ENCODE measurements at places on chromosomes 3 and 15.
A peak's percentile ranks its signal among the peaks of the same experiment; 100 is the strongest.

DNA sequence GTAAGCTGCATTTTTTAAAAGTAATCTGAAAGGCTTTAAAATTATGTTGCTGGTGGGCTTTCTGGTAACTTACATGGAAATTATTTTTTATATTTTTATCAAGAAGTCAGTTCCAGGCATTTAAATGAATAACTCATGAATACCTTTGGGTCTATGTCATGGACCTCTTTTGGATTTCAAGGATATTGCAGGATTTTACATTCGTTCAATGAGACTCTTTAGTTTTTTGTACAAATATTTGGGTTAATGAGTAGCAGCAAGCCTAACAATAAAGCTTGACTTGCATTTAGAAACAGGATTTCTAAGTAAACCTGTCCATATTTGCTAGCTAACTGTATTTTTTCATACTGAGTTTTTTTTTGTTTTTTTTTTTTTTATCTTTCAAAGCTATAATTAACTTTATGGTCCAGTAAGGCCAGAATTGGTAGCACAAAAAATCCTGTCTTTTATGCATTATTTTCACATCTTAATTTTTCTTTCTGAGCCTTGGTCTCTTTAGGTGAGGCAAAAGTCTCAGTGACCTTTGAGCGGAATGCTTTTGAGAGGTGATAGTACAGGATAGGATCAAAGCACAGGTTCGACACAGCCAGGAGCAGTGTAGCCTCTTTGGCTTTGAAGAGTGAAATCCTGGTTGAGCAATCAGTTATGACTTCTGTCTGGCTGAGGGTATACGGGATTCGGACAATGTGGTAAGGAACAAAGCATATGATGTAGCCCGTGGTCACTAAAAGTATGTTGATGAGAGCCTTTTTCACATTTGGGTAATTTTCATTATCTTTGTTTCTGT is 4.8 kb downstream of the GPR171 start:
- DNase-seq, result no peak

DNA sequence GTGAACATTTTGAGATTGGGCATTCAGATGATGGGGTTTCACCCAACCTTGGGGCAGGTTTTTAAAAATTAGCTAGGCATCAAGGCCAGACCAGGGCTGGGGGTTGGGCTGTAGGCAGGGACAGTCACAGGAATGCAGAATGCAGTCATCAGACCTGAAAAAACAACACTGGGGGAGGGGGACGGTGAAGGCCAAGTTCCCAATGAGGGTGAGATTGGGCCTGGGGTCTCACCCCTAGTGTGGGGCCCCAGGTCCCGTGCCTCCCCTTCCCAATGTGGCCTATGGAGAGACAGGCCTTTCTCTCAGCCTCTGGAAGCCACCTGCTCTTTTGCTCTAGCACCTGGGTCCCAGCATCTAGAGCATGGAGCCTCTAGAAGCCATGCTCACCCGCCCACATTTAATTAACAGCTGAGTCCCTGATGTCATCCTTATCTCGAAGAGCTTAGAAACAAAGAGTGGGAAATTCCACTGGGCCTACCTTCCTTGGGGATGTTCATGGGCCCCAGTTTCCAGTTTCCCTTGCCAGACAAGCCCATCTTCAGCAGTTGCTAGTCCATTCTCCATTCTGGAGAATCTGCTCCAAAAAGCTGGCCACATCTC is 6.1 kb downstream of the RHO start:
- DNase-seq, result no peak

GRCh38 chr3:193980905-193981304 is 155.0 kb upstream of the HES1 start:
- DNase-seq, result no peak

DNA sequence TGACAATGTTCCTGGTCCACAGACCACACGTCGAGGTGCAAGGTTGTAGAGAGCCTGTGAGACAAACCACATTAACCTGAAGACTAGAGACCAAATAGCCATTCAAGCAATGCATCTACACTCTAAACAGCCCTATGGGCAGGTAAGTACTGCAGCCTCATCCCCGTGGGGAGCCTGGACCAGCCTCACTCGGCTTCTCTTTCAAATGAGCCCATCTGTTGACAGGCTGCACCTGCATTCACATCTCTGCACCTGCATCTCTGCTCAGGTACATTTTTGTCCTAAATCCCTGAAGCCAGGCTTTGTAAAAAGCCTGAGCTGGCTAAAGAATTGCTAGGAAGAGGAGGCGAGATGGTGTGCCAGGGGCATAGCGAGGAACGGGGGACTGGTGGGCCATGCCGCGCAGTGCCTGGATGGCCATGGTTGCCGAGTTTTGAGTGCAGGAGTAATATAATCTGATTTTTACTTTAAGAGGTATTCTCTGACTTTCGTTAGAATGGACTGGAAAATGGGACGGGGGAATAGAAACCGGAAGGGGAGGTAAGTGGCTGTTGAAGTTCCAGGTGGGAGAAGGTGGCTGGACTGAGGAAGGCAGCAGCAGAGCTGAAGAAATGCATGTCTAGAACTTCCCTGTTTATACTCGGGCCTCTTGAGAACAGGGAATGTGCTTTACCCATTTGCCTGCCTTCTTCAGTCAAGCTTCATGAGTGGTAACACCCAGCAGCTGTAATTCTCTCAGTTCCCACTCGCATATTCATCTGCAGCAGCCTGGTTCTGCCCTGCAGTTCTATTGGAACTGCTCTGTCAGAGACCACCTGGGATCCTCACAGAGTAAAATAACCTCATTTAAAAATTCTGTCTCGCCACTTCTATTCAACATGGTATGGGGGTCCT is 226.4 kb downstream of the OPA1 start:
- DNase-seq, result peak; percentile 25

DNA sequence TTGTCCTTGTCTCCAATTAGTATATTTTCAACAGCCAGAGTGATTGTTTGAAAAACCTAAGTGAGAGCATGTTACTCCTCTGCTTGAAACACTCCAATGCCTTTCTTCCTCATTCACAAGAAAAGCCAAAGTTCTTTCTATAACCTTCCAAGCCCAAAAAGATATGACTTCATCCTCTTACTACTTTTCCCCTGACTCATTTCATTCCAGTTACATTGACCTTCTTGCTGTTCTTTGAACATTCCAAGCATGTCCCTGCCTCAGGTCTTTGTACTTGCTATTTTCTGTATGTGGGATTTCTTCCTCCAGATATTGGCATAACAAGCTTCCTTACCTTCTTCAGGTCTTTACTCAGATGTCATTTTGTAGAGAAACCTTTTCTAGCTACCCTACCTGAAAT is 28.3 kb downstream of the EHHADH start:
- DNase-seq, result no peak

DNA sequence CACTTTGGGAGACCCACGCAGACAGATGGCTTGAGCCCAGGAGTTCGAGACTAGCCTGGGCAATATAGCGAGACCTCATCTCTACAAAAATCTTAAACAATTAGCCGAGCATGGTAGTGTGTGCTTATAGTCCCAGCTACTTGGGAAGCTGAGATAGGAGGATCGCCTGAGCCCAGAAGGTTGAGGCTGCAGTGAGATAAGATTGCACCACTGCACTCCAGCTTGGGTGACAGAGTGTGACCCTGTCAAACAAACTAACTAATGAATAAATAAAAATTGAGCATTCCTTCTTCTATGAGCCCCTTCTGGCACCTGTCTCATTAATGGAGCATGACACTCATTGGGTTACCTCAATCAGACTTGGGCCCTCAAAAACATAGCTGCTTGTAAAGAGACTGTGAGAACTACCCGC is 7.5 kb downstream of the ZDHHC3 start:
- DNase-seq, result no peak

- no peak for DNase-seq
Observed at GRCh38 chr3:23859012-23859743, 53.4 kb downstream of the UBE2E1 start.

DNA sequence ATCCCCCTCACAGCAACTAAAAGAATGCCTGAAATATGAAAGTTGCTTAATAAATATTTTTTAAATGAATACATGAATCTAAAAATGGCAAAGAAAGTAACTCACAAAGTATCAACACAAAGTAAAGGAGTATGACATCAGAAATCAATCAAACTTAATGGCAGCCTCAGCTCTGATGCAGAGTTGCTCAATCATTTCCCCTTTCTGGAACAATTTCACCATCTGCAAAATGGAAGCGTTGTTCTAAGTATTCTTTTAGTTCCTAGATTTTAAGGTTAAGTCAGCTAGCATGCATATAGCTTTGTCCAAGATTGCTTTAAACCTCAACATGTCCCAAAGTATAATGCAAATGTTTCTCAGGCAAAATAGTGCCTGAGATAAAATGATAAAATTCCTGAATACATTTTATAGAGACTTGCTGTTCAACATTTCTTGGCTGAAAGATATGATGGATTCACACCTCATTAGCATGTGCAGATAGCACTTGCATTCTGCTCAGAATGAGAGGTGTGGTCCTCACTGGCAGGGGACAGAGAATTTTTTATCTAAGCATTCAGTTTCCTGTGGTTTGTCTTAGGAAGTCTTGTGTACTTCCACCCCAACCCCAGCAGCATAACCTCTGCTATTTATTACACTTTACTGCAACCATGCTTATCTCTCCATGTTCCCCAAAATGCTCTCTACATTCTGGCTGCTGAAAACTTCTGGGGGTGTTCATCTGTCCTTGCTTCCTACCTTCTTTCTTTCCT is 429.3 kb downstream of the GRM7 start:
- no peak for DNase-seq

GRCh38 chr15:92809064-92809879 is 90.9 kb upstream of the CHD2 start:
- DNase-seq, result peak; percentile 80

DNA sequence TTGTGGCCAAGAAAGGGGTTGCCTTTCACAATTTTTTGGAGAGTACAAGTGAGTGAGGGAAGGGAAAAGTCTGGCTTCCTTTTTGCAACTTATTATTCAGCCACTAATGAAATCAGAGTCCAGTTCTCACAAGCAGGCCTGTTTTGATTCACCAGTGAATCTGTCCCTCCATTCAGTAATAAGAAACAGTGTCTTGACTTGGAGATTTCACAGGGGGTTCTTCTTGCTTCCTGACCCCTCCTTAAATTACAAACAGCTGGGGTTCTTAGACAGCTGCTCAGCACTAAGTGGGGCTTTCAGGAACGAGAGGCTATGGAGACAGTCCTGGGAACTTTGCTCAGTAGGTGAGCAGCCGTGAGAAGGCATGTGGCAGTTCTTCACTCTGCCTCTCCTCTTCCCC is 24.5 kb downstream of the SEMA3G start:
- no peak for DNase-seq

DNA sequence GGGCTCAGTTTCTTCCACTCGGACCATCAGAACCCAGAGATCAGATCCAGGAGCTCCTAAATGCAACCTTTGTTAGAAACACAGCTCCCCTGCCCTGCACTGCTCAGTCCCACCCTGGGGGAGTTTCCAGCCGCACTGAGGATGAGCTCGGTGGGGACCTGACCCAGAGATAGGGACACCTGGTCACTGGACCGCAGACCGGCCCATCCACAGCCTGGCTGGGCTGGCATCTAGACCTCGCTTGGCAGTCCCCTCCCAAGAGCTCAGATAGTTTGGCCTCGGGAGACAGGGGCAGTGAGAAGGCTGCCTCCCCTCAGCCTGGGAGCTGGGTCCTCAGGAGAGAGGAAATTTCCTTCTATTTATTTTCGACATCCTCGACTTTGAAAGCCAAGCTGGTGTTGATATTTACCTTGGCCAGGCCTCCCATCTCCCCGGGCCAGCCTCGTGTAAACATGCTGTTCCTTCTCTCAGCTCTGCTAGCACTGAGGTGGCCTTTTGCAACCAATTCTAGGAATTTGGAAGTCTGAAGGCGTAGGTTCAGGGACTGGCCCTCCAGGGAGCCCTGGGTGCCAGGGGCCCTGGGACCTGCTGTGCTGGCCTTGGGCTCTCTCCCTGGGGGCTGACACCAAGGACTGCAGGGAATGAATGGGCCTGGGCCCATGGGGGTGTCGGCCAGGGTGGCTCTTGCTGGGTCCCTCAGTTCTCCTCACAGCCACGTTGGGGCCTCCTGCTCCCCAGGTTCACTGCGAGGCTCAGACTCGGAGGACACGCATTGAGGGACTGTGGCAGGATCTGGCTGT is 90.1 kb downstream of the VGLL4 start:
- no peak for DNase-seq

- DNase-seq, result no peak
Observed at GRCh38 chr3:194244167-194244566, 107.0 kb downstream of the CPN2 start.

DNA sequence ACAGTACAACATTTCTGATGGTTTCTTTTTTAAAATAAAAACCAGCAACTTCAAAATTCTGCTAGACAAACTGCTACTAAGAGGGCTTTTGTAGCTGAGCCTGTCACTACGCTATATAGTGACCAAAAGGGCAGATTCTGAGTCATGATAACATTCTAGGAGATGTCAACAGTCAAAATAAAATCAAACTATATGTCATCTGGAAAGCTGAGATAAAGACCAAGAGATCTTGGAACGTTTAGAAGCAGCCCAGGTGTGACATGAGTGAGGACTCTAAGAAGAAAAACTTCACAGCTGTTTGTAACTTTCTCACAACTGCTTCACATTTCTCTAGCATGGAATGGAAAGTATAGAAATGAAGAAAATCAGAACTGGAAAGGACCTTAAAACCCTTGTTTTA is 84.6 kb downstream of the FILIP1L start:
- DNase-seq, result no peak

GRCh38 chr15:67902579-67903009 is 62.7 kb upstream of the RNU6-1 start:
- DNase-seq, result no peak

- DNase-seq, result no peak
Observed at GRCh38 chr3:165805946-165806561, 31.2 kb downstream of the BCHE start.

GRCh38 chr15:67820992-67821783 is 4.1 kb upstream of the SKOR1 start:
- DNase-seq, result no peak

DNA sequence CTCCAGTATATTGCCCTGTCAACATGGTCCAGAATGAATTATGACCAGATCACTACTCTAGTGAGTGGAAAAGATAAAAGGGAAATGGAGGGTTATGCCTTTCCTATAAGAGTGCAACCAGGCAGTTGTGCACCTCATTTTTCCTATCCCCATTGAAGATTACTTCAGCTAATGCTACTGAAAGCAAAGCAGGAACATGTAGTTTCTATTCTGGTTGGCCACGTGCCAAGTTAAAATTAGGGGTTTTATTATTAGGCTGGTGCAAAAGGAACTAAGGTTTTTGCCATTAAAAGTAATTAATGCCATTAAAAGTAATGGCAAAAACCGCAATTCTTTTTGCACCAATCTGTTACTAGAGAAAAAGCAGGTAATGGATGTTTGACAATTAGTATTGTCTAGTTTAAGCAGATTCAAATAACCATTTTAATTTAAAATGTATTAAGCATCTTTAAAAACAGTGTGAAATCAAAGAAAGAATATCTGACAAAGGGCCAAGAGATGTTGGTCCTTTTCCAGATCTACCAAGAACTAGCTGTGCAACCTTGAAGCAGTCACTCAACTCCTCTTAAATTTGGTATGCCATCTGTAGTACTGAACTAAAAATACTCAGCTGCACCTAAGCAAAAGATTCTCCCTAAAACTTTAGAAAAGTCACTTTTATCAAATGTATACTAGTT is 567.5 kb upstream of the CCDC54 start:
- no peak for DNase-seq

- no peak for DNase-seq
Observed at GRCh38 chr15:55116636-55117035, 80.1 kb downstream of the RSL24D1 start.

GRCh38 chr3:37053753-37054152 is 60.4 kb downstream of the MLH1 start:
- DNase-seq, result no peak

- DNase-seq, result no peak
Observed at GRCh38 chr3:76585794-76586392, 454.0 kb upstream of the ROBO2 start.
